GM18507 (cell line): ENCODE measurements at places on chromosomes 11 and 22.

GRCh38 chr11:68271023-68271780, 571 bp downstream of the C11orf24 start:
- peak; percentile 55 for DNase-seq

DNA sequence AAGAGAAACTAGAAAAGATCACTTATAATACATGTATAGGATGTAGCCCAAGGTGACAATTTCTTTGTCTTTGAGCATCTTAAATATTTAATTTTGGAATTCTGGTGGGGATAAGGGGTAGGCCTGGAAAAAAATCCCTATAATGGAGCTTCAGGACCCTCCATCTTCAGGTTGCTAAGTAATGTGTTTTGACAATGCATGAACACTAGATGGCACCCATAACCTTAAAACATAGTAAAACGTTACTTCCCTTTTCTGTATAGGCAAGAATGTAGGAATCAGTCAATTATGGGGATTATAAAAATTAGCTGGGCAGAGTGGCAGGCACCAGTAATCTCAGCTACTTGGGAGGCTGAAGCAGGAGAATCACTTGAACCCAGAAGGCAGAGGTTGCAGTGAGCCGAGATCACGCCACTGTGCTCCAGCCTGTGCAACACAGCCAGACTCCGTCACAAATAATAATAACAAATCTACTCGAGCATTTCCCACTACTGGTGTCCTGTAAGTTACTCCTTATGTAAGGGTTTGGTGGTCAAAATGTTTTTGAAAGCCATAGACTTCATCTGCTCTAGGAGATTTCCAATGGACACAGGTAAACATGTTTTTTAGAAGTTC, 541.9 kb upstream of the CCDC90B start:
- no peak for DNase-seq

GRCh38 chr22:49678137-49678841, 149.4 kb downstream of the BRD1 start:
- DNase-seq = no peak

DNA sequence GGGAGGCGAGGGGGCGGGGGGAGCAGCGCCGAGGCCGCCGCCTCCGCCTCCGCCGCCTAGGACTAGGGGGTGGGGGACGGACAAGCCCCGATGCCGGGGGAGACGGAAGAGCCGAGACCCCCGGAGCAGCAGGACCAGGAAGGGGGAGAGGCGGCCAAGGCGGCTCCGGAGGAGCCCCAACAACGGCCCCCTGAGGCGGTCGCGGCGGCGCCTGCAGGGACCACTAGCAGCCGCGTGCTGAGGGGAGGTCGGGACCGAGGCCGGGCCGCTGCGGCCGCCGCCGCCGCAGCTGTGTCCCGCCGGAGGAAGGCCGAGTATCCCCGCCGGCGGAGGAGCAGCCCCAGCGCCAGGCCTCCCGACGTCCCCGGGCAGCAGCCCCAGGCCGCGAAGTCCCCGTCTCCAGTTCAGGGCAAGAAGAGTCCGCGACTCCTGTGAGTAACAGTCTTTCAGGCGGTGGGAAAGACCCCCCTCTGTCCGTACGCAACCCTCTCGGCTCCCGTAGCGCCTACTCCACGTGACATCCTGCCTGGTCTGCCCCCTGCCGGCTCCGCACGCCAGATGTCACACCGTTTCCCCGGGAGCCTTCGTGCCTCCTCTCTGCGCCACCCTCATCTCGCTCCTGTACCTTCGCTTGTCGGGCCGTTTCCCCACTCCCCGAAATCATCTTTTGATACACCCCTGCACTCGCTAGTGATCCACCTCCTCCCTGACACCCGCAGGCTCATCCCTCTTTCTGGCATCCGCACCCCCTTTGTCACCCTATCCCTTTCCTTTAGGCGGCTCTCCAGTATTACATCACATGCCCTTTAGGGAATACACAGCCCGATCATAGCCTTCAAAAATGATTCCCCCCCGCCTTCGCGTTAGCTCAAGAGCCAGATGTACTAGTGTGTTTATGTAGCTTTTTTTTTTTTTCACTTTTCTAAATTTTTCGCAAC, 598 bp downstream of the ZFP91 start:
- no peak for DNase-seq

DNA sequence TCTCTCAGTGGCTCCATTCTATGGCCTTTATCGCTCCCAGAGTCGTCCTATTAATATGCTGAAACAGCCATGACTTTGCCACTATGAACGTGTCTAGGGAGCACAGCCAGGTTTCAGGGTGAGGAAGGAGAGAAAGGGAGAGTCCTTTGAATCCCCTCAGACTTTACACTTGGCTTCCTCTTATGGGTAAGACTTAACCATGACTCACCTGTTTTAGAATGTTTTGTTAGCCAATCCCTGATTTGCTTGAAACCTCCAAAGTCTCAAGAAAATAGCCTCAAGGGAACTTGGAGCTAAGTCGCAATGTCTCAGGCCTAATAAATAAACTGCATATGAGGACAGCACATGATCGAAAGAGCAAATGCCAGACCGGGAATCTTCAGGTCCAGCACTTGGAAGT, 131.2 kb upstream of the RCN1 start:
- no peak for DNase-seq

DNA sequence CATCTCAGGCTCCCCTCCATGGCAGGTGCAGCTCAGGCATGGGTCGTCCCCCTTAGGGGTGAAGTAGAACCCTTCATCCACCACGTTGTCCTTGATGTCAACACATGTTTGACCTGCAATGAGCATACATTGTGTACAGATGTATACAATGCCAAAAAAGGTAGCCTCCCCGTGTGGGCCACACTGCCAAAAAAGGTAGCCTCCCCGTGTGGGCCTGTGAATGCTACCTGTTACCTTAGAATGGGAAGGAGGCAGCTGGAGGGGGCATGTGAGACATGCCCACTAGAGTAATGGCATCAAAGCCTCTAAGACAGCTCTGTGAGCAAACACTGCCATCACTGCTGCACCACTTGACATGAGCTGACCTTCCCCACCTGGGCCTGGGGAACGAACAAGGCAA, 73.7 kb downstream of the DGCR2 start:
- no peak for DNase-seq

- DNase-seq = no peak
These were observed 4.9 kb downstream of the ATP5MGL start for GRCh38 chr22:42635531-42635930.

- DNase-seq = no peak
These were observed 10.0 kb downstream of the OR51L1 start for GRCh38 chr11:5004424-5005274.

DNA sequence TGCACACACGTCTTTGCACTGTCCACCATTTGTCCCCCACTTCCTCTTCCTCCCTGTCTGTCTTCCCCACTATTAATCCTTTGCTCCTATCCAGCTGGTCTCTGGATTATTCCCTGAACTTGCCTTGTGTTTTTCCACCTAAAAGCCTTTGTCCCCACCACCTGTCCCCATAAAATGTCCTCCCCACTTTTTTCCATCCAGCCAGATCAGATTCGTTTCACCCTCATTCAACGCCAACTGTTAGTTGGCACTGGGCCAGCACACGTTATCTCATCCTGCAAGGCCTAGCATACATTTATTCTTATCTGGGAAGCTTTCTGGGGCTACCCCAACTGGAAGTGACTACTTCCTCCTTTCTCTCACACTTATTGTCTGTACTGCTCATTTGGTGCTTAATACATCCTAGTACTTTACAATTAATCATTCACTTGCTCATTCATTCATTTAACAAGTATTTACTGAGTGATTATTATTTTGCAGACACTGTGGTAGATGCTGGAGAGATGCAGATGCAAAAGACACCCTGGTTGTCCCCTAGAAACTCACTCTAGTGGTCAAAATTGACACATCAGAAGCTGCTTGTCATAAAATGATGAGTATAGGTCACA, 96.2 kb downstream of the RASSF10 start:
- no peak for DNase-seq

- no peak for DNase-seq
These were observed 18.3 kb downstream of the RGL4 start for GRCh38 chr22:23709107-23709506.

DNA sequence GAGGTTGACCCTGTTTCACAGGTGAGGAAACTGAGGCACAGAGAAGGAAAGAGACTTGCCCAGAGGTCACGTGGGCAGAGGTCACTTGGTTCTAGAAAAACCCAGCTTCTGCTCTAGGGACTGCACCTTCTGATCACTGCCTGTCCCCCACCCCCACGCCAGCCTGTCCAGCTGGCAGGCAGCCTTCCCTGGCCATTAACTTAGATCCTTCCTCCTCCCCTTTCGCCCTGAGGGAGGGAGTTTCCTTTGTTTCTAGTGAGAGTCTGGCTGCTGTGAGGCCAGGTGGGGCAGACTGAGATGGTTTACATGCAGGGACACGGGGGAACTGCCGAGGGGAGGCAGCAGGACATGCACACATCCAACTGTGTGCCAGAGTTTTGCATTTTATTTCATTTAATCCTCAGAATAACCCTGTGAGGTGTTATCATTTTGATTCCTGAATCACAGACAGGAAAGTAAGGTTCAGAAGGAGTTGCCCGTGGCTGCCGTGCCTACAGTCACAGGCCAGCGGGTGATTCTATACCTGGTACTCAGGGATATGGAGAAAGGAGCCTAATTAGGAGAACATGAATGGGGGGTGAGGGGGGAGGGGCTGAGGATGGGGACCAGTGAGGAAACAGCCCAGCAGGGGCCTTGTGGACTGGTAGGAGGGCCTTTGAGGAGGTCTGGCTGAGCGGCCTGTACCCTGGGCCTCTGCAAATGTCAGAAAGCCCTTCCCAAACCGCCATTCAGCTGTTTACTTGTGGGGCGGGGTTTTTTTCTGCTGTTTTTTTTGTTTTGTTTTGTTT, 3.4 kb downstream of the FAM83F start:
- no peak for DNase-seq

- no peak for DNase-seq
These were observed 3.1 kb downstream of the IFITM1 start for GRCh38 chr11:316891-317301.

DNA sequence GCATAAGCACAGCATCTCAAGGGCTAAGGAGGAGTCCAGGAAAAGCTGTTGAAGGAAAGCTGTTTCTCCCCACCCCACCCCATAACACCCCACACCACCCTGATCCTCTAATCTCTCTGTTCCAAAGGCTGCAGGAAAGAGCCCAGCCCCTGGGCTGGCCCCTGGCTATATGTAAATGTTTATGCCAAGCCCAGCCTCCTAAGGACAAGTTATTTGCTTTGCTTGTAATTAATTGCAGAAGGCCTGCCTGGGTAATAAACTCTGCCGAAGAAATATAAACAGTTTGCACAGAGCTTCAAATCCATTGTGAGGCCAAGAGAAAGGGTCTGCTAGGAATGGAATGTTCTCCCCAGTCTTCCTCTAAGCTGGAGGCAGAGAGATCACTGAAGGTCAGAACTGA, 21.2 kb downstream of the ARRB1 start:
- no peak for DNase-seq

DNA sequence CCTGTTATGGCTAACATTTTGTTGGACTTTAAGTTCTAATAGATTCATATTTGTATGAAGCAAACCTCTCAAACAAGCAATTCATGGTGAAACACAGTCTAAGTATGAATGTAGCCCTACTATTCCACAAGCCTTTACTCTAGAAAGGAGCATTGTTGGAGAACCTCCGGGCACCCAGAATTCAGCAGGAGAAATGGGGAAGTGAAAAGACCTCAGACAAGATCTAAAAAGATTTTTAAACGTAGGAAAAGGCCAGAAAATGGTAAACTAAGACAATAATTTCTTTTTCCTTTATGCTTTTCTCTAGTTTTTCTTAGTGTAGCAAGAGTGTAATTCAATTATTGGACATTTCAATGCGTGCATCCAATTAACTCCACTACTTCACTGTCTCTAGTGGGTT, 426.4 kb downstream of the INSC start:
- no peak for DNase-seq

GRCh38 chr11:118528511-118528910, 1.2 kb downstream of the TTC36 start:
- DNase-seq = no peak

DNA sequence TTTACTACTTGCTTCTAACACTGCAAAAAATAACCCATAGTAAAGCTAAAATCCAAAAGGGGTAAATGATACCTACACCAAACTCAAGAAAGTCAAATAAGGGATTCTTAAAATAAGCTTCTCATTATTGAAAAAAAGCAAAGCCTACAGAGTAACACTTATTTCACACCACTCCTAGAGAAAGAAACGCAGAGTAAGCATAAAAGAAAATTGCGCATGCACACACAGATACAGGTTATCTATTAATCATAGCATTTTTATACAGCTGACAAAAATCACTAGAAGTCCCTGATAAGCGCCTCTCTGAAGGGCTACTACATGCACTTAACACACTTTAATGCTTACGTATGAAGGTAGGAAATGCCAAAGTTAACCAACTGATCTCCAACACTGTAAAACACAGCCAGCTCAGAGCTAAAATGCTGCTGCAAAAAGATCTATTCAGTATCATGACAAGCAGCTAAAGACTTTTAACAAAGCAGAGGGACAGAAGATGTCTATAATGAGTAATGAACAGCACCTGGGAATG, 14.0 kb downstream of the RBFOX2 start:
- DNase-seq = no peak
